Naive thymus-derived CD4-positive, alpha-beta T cell (primary cell): ENCODE measurements at places on chromosomes 4 and X. TPM values are rescaled to one million over a fixed set of nuclear protein-coding genes. Genes with fewer than 3 reads are reported as not detected.

- no peak overlapping the region for H3K27ac ChIP-seq
- DNase-seq: no peak
- no peaks in the 10 kb centered on the region for H3K4me1 ChIP-seq
- peaks cover 8% of the 10 kb centered on the region for H3K36me3 ChIP-seq
These were observed 94.7 kb downstream of the SEL1L3 start for GRCh38 chr4:25767877-25768725.

GRCh38 chrX:80812176-80812575 lies 2.5 kb upstream of the BRWD3 start:
- no peaks in the 10 kb centered on the region for H3K36me3 ChIP-seq
- H3K4me3 ChIP-seq: no peak overlapping the region
- peaks cover 8% of the 10 kb centered on the region for H3K4me1 ChIP-seq
- peak overlapping the region; percentile 36 for H3K27ac ChIP-seq
- H3K27me3 ChIP-seq: no peaks in the 10 kb centered on the region

DNA sequence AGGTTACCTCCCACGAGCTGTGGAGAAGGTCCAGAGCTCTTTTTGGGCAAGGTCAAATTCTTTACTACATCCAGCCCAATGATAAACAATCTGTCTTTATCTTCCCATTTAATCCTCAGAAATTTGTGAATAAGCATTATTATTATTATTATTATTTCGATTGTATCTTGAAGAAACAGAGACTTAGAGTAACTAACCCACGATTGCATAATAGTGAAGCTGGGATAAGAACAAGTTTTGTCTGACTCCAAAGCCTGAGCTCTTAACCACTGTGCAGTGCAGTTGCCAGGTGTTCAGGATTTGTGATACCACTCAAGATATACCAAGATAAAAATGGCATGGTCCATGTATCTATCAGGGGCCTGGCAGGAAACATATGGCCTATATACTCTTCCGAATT lies 166.5 kb upstream of the LDB2 start:
- DNase-seq: no peak

DNA sequence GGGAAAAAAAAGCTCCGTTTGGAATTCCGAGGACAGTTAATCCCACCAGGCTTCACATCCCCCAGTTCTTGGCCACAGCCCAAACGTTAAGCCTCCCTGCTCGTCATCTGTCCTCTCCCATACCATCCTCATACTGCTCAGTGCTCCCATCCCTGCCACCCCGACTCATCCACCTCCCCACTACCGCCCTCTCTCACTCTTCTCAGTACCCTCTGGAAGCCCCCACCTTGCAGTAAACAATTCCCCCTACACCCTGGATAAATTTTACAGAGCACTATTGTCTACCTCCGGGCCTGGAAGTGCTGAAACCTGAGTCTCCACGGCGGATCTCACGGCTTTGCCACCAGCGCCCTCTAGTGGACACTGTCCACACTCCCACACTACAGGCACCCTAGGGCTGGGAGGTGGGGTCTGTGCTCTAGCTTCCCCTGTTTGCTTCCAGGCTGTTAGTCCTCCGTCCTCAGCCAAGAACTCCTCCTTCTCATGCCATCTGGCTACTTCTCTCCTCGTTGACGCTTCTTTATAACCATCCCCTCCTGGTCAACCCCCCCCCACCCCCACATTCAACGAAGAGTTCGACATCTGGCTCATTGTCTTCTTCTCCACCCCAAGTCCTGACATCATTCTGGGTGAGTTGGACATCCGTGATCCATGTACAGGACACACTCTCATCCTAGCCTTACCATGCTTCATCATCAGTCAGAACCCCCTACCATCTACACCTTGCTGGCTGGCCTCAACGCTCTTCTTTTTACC lies 54.5 kb downstream of the RTL9 start:
- H3K27ac ChIP-seq: no peak overlapping the region
- no peak overlapping the region for H3K4me3 ChIP-seq
- DNase-seq: peak; percentile 66
- H3K36me3 ChIP-seq: no peaks in the 10 kb centered on the region
- H3K4me1 ChIP-seq: no peaks in the 10 kb centered on the region

- no peak for DNase-seq
- no peaks in the 10 kb centered on the region for H3K27me3 ChIP-seq
- no peak overlapping the region for H3K27ac ChIP-seq
- H3K36me3 ChIP-seq: no peaks in the 10 kb centered on the region
These were observed 14.6 kb upstream of the ATXN3L start for GRCh38 chrX:13334491-13334890.

GRCh38 chr4:38132107-38132673 lies 172.0 kb downstream of the PTTG2 start:
- peak; percentile 13 for DNase-seq
- H3K4me3 ChIP-seq: peak overlapping the region; percentile 10
- no peaks in the 10 kb centered on the region for H3K27me3 ChIP-seq
- H3K4me1 ChIP-seq: peaks cover 37% of the 10 kb centered on the region

Gene HSD17B10
- total RNA-seq: 47.1 TPM

Gene CXCL5
- not detected in 2 replicates for total RNA-seq

Gene PAGE2
- total RNA-seq: not detected
